ENCODE measurements at places on chromosomes 3 and 15.
A peak's percentile ranks its signal among the peaks of the same experiment; 100 is the strongest.

DNA sequence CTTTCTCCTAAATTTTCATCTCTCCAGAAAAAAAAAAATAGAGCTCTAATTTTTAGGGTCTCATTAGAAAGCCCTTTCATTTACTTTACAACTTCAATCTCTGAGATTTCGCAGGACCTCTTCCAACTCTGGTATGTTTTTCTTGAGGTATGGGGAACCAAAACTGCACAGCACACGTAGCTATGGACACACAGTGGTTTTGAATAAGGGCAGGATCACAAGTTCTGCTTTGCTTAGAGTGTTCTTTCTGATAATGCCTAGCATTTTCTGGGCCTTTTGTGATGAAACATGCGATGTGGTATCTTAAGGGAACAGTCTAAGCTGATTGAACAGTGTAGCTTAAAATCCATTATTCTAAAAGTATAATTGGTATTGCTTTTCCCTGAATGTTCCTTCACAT is 25.3 kb downstream of the ZNF592 start:
- no peak for DNase-seq

DNA sequence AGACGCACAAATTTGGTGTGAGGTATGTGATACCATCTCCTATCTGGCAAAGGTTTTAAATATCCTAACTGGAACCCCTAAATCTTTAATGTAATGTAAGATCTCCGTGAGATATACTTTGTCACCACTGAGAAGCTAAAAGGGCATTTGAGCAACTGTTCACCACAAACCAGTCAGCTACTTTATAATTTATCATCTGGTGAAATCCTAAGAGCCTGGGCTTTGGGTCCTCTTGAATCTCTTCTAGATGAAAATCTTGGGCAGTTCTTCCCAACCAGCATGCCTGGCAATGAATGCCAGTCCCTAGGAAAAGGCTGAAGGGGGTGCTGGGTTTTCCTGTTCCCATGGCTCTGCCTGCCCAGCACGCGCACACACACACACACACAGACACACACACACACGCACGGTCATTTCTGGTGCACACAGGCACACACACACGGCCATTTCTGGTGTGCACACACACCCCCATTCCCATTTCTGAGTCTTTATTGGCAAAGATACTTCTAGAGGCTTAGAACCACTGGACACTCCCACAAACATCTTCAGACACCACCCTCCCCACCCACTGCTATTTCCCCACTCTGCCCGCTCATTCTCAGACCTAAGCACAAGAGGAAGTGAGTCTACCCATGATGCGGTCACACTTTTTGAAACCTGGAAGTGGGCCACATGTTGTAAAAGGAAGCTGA is 72.6 kb downstream of the MYO1E start:
- DNase-seq = no peak

DNA sequence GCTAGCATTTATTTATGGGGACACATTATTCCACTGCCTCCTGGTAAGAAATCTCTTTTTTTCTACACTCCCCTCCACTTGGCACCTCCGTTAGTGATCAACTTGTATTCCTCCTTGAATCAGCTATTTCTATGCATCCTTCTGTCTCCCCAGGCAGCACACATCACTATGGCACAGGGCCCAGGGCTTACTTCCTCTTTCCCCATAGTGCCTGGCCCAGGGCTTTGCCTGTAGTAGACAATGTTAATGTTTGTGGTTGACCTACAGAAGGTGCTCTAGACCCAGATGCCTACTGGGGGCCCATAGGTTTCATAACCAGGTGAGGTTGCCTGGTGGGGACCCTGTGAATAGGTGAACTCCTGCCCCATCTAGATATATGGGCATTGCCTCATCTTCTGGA is 44.9 kb downstream of the EPHB1 start:
- no peak for DNase-seq

DNA sequence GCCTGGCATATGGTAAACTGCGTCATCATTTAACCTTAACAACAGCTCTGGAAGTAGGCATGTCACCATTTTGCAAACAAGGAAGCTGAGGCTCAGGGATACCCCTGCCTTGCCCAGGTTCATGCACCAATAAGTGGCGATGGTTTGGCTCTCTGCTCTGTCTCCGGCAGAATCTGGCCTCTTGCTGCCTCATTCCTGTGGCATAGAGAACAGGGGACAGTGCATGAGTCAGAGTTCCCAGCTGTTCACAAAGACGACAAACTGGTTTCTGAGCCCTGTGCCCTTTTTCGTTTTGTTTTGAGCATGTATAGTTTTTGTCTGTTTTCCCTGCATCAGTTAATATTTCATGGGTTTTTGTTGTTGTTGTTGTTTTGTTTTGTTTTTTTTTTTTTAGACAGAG is 236.8 kb downstream of the OPA1 start:
- DNase-seq = peak; percentile 70

DNA sequence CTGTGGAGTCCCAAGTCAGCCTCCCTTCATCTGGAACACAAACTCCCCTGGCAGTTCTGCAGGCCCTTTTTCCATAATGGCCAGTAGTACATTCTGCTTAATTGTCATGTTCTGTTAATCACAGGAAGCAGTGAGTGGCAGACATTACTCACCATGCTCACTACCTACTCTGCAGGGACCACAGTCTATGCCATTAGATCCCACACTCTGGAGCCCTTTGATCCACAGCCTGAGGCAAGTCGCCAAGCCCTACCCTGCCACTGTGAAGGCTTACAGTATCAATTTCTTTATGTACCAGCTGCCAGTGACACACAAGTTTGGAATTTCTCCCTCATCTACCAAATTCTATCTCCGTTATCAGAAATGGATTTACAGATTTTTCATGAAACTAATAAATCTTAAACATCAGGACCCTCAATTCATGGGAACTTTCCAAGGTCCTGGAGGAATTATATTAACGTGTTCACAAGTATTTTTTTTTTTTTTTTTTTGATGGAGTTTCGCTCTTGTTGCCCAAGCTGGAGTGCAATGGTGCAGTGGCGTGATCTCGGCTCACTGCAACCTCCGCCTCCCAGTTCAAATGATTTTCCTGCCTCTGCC is 20.6 kb upstream of the WWTR1 start:
- no peak for DNase-seq
